ENCODE measurements at places on chromosomes 4 and X.

DNA sequence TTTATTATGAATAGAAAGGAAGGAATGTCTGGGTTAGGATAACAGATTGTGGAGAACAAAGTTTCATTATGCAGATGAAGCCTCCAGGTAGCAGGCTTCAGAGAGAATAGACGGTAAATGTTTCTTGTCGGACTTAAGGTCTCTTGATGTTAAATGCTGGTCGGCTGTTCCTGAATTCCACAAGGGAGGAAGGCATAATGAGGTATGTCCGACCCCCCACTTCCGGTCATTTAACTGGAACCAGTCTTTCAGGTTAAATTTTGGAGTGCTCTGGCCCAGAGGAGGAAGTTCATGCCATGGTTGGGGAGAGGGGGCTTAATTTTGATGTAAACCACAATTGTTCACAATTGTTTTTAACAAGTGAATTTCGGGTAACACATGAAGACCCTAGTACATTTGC lies 158.1 kb upstream of the VCX3A start:
- no peaks in the 10 kb centered on the region for H3K4me1 ChIP-seq
- H3K27me3 ChIP-seq = no peaks in the 10 kb centered on the region
- no peak overlapping the region for H3K27ac ChIP-seq
- H3K4me3 ChIP-seq = no peak overlapping the region
- no peaks in the 10 kb centered on the region for H3K36me3 ChIP-seq

- peaks cover 1% of the 10 kb centered on the region for H3K27me3 ChIP-seq
- no peak overlapping the region for H3K4me3 ChIP-seq
- DNase-seq = no peak
- no peak overlapping the region for H3K27ac ChIP-seq
- peaks cover 21% of the 10 kb centered on the region for H3K4me1 ChIP-seq
These were observed 204.9 kb downstream of the AASDH start for GRCh38 chr4:56182356-56182755.

DNA sequence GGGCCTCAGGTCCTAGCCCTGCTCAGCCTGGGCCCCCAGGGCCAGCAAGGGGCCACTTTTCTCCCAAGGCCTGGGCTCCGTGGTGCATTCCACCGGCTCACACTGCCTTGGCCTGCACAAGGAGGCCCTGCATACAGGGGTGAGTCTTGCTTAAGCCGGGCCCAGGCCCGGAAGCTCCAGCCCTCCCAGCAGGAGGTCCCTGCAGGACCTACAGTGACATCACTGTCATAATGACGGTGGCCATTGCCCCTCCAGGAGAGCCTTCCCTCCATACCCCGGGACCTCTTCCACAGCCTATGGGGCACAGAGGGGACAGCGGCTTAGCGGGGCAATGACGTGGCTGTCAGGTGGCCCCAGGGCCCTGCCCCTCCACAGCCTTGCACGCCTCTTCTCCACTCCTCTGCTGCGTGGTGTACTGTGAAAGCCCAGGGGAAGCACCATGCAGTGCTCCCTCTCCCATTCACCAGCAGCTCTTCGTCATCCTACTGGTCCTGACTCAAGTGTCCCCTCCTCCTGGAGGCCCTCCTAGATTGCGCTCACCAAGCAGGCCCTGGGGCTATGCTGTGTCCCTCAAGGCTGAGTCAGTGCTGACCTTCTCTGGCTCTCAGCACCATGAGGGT lies 32.3 kb upstream of the AFAP1 start:
- peak overlapping the region; percentile 99 for H3K27ac ChIP-seq
- peaks cover 54% of the 10 kb centered on the region for H3K36me3 ChIP-seq
- H3K4me3 ChIP-seq = peak overlapping the region; percentile 98
- no peaks in the 10 kb centered on the region for H3K27me3 ChIP-seq
- DNase-seq = no peak

DNA sequence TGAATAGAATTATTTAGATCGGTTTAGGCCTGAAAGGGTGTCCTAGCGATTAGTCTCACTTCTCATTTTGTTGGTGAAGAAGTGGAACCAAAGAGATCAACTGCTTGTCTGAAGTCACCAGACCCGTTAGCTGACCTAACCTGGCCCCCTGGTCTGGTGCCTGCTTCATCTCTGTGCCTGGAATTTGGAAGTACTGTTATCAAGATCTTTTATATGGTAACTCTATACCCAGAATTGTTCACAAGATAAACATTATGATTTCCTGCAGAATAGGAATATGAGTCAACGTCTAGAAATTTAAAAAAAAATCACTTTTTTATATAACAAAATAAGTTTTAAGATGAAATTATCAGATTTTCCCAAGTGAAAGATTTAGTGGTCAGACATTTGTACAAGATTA lies 37.2 kb downstream of the LRP2BP start:
- no peaks in the 10 kb centered on the region for H3K27me3 ChIP-seq
- no peak overlapping the region for H3K27ac ChIP-seq
- DNase-seq = no peak
- H3K4me1 ChIP-seq = peaks cover 9% of the 10 kb centered on the region
- H3K4me3 ChIP-seq = no peak overlapping the region

DNA sequence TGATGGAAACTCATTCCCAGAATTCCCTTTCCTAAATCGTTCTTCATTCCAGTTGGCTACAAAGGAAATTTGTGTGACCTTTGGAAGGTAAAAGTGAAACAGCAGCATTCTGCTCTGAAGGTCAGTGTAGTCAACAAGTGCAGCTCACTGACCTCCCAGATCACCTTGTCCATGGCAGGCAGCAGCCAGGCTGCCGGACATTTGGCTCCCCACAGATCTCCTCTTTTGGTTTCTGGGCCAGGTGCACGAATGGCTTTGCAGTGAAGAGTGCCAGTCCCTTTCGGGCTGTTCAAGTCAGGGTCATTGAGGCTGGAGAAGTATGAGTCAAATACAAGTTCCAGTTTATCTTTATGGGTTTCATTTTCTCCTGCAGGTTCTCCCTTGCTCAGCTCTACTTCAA lies 14.3 kb downstream of the GPRIN3 start:
- peak overlapping the region; percentile 45 for H3K4me3 ChIP-seq
- H3K27ac ChIP-seq = peak overlapping the region; percentile 96
- peaks cover 46% of the 10 kb centered on the region for H3K36me3 ChIP-seq
- DNase-seq = no peak
- no peaks in the 10 kb centered on the region for H3K27me3 ChIP-seq

- H3K27me3 ChIP-seq = no peaks in the 10 kb centered on the region
- DNase-seq = no peak
- no peaks in the 10 kb centered on the region for H3K36me3 ChIP-seq
- no peaks in the 10 kb centered on the region for H3K4me1 ChIP-seq
These were observed 86.5 kb downstream of the SPCS3 start for GRCh38 chr4:176406297-176406696.

GRCh38 chrX:133918361-133918771 lies 67.0 kb downstream of the GPC3 start:
- no peak overlapping the region for H3K27ac ChIP-seq
- no peaks in the 10 kb centered on the region for H3K27me3 ChIP-seq
- H3K4me1 ChIP-seq = peaks cover 19% of the 10 kb centered on the region
- no peaks in the 10 kb centered on the region for H3K36me3 ChIP-seq
- H3K4me3 ChIP-seq = no peak overlapping the region

DNA sequence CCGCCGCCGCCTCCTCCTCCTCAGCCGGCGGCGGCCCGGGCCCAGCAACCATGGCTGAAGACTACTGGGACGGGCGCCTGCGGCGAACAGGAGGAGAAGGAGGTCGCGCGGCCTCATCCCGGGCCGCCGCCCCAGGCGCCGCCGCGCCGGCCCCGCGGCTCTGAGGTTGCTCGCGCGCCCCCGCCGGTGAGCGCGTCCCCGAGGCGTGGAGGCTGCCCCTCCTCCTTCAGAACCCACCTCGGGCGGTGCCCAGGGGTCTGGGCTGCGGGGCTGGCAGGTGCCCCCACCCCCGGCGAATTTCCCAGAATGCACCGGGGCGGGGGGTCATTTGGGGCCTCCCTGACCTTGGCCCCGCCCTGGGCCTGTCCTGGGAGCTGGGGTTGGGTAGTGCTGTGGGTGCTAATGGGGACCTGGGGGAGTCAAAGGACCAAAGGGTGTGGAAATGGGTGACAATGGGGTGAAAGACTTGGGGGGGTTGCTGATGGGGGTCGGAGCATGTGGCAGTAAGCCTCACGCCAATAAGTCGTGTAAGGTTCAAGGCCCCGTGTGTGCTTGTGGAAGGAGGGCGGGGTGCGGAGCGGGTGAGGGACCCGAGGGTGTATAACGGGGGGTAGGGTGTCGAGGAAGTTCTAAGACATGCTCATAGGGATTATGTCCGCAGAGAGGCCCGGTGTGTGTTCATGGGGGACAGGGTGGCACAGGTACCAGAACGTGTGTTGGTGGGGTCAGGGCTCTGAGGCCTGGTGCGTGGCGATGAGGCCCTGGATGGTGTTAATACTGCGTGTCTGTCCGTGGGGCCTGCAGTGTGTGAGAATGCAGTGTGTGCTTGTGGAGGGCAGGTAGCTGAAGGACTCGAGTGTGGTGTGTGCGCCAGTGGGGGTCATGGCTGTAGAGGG lies 687 bp downstream of the CDK16 start:
- no peaks in the 10 kb centered on the region for H3K27me3 ChIP-seq
- H3K27ac ChIP-seq = peak overlapping the region; percentile 90
- peak overlapping the region; percentile 97 for H3K4me3 ChIP-seq
- H3K36me3 ChIP-seq = peaks cover 73% of the 10 kb centered on the region
- peak; percentile 29 for DNase-seq
- H3K4me1 ChIP-seq = peaks cover 34% of the 10 kb centered on the region

- H3K27me3 ChIP-seq = no peaks in the 10 kb centered on the region
- H3K36me3 ChIP-seq = no peaks in the 10 kb centered on the region
- DNase-seq = no peak
- no peak overlapping the region for H3K4me3 ChIP-seq
- H3K27ac ChIP-seq = no peak overlapping the region
- no peaks in the 10 kb centered on the region for H3K4me1 ChIP-seq
These were observed 1190.4 kb downstream of the TECRL start for GRCh38 chr4:63218856-63219255.

DNA sequence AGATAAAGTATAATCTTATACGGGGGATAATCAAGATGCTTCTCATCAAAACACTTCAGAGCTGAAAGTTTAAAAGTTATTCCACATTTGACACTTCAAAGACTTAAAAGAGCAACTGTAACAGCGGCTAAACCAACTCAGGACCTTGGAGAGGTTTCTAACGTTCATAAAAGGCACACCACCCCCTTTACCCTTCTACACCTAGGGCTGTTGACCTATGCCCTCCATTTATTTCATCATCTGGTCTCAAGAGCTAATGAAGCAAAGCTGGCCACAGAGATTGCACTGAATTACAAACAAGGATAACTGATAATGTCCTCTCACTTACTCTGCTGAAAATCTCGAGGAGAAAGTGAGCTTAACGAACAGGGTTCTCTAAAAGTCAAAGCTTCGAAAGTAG lies 1.1 kb upstream of the RPS6KA6 start:
- DNase-seq = no peak
- no peak overlapping the region for H3K4me3 ChIP-seq
- H3K4me1 ChIP-seq = no peaks in the 10 kb centered on the region
- no peaks in the 10 kb centered on the region for H3K36me3 ChIP-seq
- H3K27ac ChIP-seq = no peak overlapping the region

DNA sequence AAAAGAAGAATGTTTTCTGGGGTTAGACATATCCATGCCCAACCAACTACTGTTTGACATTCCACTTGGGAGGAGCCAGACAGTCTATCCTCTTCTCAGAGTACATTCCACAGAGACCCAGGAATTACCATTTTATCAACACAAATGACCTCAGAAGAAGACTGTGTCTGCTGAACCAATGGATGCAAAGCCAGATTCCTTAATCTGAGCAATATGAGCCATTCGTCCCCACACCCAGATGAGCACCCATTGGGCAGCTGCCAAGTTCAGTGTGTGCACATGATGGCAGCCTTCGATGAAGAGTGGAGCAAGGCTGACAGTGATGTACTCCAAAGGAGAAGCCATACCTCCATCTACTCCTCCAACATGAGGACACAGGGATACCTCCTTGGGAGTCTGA lies 111.3 kb downstream of the ZNF674 start:
- H3K4me3 ChIP-seq = no peak overlapping the region
- H3K4me1 ChIP-seq = no peaks in the 10 kb centered on the region
- no peak for DNase-seq
- H3K27me3 ChIP-seq = no peaks in the 10 kb centered on the region

GRCh38 chr4:156422576-156422975 lies 468.9 kb upstream of the CTSO start:
- no peak overlapping the region for H3K4me3 ChIP-seq
- no peaks in the 10 kb centered on the region for H3K4me1 ChIP-seq
- no peak for DNase-seq
- H3K27me3 ChIP-seq = no peaks in the 10 kb centered on the region
- H3K27ac ChIP-seq = no peak overlapping the region

- H3K4me3 ChIP-seq = no peak overlapping the region
- no peaks in the 10 kb centered on the region for H3K36me3 ChIP-seq
- H3K4me1 ChIP-seq = no peaks in the 10 kb centered on the region
- no peaks in the 10 kb centered on the region for H3K27me3 ChIP-seq
- no peak overlapping the region for H3K27ac ChIP-seq
- DNase-seq = no peak
These were observed 359.0 kb upstream of the ATOH1 start for GRCh38 chr4:93469560-93469959.

DNA sequence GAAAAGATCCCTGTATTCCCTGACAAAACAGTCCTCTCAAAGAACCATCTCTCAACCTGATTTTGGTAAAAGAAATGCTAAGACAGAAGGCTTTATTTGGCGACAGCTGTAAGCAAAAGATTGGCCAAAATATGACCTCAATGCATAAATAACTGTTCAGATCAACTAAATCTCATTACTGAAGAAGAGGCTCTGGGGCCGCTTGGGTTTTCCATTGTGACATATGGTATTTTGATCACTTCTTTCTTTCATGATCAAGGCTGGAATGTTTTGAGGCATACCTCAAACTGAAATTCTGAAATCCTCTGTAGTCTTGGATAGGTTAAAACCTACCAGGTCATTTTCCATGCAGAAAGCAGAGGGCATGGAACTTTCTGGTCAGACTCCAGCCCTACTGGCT lies 106.3 kb downstream of the C4orf51 start:
- no peaks in the 10 kb centered on the region for H3K27me3 ChIP-seq
- H3K36me3 ChIP-seq = peaks cover 73% of the 10 kb centered on the region
- H3K27ac ChIP-seq = peak overlapping the region; percentile 63
- H3K4me1 ChIP-seq = peaks cover 44% of the 10 kb centered on the region
- H3K4me3 ChIP-seq = no peak overlapping the region

- H3K4me3 ChIP-seq = no peak overlapping the region
- H3K27ac ChIP-seq = no peak overlapping the region
- no peak for DNase-seq
- no peaks in the 10 kb centered on the region for H3K27me3 ChIP-seq
These were observed 172.0 kb downstream of the ADAM29 start for GRCh38 chr4:175090116-175090515.

DNA sequence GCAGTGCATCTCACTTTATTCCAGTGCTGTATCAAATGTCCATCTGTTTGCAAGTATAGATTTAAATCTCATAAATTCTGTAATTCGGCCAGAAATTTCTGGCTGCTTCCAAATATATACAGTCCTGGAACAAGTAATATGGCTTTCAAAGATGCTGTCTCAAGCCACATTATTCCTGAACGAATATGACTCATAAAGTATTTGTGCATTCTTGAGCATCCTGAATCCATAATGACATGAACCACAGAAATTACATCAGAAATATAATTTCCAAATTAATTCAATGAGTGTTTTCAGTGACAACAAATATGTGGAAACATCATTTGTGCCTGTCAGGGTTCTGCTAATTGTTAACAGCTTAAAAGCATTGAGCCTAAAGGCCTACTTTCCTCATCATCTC lies 140.9 kb upstream of the HPGD start:
- no peaks in the 10 kb centered on the region for H3K36me3 ChIP-seq
- H3K27me3 ChIP-seq = no peaks in the 10 kb centered on the region
- H3K4me1 ChIP-seq = no peaks in the 10 kb centered on the region
- H3K27ac ChIP-seq = no peak overlapping the region
- H3K4me3 ChIP-seq = no peak overlapping the region

GRCh38 chr4:95742179-95742578 lies 97.7 kb upstream of the PDHA2 start:
- H3K27me3 ChIP-seq = no peaks in the 10 kb centered on the region
- no peaks in the 10 kb centered on the region for H3K4me1 ChIP-seq
- no peak for DNase-seq
- no peaks in the 10 kb centered on the region for H3K36me3 ChIP-seq
- H3K4me3 ChIP-seq = no peak overlapping the region
